ELR (cell line): ENCODE measurements at places on chromosomes 7 and 10.

- no peak for DNase-seq
Observed at GRCh38 chr7:149409895-149410294, 51.0 kb downstream of the ZNF777 start.

DNA sequence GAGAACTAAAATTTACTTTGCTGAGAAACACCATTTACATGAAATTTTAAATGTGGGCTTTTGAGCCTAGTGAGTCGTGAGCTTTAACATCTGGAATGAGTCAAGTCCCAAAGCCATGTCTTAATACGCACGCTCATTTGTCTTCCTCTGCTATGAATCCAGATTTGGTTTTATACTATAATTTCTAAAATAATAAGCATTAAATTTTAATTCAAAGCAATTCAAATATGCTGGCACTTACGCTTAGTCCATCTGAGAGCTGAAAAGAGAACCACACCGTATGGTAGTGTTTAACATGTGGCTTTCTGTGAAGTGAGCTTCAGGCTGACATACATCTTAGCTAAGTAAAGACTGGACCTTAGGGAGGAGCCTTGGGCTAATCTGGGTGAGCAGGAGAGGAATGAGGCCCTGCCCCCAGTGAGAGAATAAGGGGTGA, 52.2 kb downstream of the CUBN start:
- peak; percentile 53 for DNase-seq

- DNase-seq = peak; percentile 73
Observed at GRCh38 chr7:24756545-24757352, 515 bp downstream of the GSDME start.

DNA sequence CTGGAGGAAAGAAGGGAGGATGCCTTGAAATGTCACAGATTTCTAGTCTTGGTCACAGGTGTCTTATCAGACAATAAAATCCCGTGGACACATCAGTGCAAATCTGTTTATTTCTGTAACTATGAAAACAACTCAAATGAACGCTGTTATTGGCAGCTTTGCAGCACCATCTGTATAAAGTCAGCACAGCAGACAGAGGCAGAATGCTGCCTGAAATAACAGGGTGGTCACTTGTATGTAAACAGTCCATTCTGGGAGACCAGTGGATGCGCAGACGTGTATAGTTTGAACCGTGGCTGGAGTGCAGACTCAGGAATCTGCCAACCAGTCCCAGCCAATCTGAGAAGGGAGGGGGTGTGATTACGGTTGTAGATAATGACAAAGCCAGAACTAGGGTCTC, 54.8 kb downstream of the SEC23IP start:
- DNase-seq = no peak

DNA sequence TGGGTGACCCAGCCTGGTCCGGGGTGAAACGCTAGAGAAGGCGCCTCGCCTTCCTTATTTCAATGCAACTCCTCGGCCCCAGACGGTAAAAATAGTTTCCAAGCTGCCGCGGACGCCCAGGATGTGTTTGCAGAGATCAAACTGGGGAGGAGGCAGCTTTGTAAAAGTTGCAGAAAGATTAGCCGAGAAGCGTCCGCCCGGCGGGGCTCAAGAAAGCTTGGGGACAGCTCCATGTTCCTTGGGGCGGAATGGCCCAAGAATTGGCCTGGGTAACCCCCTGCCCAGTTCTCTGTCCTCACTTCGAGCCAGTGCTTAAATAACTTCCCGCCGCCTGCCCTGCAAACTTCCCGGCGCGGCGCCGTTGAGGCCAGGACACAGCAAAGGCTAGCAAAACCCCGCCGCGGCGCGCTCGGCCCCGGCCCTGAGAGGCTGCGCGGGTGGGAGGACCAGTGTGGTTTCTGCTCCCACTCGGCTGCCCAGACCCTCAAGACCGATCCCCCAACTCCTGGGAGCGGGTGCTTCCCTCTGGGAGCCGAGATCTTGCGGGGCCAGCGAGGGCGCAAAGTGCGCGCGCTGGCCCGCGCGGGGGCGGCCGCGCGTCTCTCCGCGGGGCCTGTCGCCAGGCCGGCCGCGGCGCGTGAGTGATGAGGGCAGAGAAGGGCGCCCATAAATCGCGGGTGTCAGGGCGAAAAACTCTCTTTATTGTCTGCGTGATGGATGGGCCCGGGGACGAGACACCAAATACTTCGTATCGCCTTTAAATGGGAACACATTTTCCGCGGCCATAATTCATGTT, 6.3 kb upstream of the ZNF503 start:
- DNase-seq = no peak
